Stimulated activated CD8-positive, alpha-beta memory T cell treated with anti-CD3 and anti-CD28 coated beads, Interleukin-15, amount 100 ng/mL, for 24 hours (primary cell): ENCODE measurements at places on chromosomes 13 and 19.

DNA sequence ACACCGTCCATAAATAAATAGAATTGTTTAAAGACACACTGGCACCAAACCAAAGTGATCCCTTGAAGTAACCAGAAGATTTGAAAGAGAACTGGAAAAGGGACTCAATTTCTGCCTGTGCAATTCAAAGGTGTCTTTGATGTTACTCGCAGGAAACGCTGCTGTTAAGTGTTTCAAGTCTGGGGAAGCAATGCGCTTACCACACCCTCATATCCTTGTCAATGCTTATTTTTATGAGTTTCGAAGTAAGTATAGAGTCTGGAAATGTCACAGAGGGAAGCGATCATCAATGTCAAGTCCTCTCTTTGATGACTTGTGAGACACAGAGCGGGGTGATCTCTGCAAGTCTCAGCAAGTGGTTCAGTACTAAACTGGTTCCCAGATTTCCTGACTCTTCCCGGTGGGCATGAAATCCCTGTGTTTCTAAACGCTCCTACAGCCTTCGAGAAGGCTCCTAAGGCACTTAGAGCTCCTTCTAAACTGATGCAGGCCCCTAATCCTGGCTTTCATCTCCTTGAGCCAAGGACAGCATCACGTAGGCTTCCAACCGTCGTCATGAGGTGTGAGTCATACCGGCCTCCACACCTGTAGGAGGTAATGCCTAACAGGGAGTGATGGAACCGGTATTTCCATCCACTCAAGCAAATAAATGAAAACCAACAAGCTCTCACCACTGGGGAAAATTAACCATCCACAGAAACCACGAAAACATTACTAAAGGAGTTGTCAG lies 22.8 kb downstream of the SYDE1 start:
- no peak for DNase-seq

DNA sequence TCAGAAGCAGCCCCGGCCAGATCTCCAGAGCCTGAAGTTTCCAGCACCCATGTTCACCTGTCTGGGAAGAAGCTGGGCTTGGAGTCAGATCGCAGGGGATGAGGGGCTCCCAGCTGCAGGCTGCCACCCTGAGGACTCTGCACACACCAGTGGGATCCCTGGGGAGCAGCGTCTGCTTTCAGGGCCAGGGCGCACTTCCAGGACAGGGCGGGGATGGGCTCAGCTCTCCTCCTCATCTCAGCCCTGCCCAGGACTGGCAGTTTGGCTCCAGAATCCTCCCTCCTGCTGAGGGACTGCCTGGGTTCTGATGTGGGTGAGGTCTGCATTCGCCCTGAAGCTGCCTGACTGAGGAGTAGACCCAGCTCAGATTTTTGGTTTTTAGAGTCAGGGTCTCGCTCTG lies 3.5 kb downstream of the SLC7A9 start:
- no peak for DNase-seq

- no peak for DNase-seq
Observed at GRCh38 chr19:17560205-17560595, 4.8 kb downstream of the COLGALT1 start.

GRCh38 chr19:1624458-1624857 lies 19.2 kb upstream of the UQCR11 start:
- no peak for DNase-seq

DNA sequence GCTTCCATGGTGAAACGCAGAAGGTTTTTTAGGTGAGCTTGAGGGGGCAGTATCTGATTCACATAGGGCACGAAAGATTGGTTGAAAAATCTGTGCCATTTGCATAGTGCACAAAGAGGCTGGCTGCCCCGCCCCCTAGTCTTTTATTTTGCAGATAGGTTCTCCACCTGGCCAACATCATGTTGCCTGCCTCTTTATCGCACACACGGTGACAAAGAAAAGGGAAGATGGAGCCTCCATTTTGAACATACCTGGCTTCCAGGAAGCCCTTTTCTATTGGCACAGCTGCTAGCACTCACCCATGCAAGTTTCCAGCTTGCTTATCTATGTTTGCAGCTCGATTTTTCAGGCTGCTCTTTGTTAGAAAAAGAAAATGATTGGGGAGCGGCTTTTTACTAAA lies 316.2 kb upstream of the KLHL1 start:
- no peak for DNase-seq

- peak; percentile 70 for DNase-seq
Observed at GRCh38 chr19:5578097-5578846, 10.5 kb upstream of the TINCR start.

- DNase-seq = no peak
Observed at GRCh38 chr13:26380930-26381329, 127.0 kb downstream of the CDK8 start.

- no peak for DNase-seq
Observed at GRCh38 chr13:40506592-40507446, 159.6 kb downstream of the FOXO1 start.

GRCh38 chr13:94993616-94994015 lies 281.3 kb upstream of the SOX21 start:
- no peak for DNase-seq

GRCh38 chr19:46426506-46427162 lies 2.1 kb downstream of the PNMA8C start:
- no peak for DNase-seq

GRCh38 chr13:102817241-102817640 lies 18.3 kb downstream of the BIVM start:
- DNase-seq = no peak

DNA sequence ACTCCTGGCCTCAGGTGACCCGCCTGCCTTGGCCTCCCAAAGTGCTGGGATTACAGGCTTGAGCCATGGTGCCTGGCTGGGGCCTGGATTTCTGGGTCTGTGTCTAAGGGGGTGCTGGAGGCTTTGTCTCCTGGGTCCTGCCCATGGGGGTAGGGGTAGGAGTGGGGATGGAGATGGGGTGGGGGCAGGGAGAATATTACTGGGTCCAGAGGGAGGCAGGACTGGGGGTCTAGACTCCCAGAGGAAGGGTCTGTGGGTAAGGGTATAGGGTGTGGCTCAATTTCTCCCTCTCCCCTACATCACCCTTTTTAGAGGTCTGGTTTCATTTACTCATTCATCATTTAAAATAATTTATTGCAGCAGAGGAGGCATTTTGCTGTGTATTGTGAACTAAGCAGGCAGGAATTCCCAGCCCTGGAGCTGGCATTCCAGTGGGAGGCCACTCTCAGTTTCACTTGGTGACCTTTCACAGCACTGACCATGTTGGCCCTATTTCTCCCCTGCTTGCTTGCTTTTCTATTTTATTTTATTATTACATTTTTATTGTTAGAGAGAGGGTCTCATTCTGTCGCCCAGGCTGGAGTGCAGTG lies 810 bp upstream of the NFKBID start:
- DNase-seq = no peak

DNA sequence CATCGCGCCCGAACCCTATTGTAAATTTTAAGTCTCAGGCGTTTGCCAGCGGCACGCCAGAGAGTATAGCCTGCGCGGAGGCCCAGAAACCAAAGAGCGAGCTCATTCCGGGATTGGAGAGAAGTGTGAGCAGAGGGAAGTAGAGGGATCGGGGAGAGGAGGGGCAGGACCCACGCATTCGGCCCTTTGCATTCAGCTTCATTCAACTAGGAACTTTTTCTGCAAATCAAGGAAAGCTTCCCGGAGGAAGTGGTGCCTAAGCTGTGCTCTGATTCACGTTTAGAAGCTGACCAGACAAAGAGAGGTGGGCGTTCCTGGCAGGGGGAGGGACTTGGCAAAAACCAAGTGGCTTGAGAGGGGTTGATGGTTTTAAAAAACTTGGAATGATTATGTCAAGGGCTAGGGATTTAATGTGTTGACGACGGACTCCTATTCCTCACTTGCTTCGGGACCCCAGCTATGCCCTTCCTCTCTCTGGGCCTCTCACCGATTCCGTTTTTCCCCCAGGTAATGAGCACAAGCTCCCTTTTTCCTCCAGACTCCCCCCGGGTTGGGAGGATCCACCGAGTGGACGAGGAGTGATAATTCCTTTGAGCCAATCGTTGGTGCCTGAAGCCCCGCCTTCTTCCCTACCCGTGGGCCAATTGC lies 811 bp upstream of the PRMT1 start:
- no peak for DNase-seq

GRCh38 chr19:50239921-50240590 lies 36.6 kb downstream of the MYH14 start:
- no peak for DNase-seq

- no peak for DNase-seq
Observed at GRCh38 chr13:70864731-70865130, 756.5 kb upstream of the KLHL1 start.

DNA sequence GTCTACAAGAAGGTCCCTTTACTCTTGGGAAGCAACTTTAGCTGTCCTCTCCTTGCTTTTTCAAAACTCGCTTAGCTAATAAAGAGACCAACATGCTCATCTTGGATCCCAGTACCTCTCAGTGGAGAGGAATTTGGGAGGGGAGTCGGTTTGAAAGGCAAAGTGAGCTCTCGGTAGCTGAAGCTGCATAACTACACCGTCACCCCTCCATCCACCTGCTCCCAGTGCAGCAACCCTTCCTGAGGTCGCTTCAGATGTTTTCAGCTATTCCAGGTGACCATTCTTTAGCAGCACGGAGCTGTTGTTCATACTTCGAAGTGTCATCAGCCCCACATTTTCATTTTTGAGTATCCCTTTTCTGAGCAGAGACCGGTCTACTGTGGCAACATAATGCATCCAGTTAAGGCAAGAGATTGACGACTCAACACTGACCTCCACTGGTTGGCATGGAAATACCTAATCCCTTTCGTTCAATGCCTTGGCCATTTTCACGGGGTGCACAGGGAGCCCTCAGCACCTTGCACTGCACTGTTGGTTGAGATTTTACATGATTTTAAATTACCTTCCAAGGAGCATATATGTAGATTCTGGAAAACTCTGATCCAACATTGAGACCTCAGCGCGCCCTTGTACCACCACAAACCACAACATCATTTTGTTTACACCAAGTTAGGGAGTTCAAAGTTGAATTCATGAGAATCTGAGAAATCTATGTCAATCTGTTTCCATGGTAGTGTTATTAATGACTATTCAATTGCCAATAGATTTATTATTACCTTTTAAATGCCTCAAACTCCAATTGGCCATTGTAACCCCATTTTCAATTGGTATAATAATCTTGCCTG lies 42.2 kb downstream of the DLEU7 start:
- no peak for DNase-seq

DNA sequence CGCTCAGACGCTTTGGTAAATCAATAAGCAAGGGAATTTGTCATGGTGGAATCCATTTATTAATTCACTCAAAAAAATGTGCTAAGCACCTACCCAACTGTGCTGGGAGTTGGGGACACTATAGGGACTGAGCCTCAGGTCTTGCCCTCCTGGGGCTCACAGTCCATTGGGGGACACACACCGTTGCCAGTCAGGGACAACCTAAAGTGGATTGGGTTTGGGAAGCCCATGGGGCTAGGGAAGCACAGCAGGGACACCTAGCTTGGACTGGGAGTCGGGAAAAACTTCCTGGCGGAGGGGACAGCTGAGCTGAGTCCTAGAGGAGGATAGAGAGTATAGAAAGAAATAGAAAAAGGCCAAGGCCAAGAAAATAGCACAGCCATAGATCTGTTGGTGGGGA lies 8.5 kb downstream of the FOSB start:
- no peak for DNase-seq

- DNase-seq = peak; percentile 95
Observed at GRCh38 chr19:41951686-41952172, 7.4 kb downstream of the RABAC1 start.

GRCh38 chr19:51259348-51260245 lies 8.7 kb downstream of the SIGLECL1 start:
- no peak for DNase-seq
